ENCODE measurements at places on chromosomes 2 and 18. TPM values are rescaled to one million over a fixed set of nuclear protein-coding genes. Genes with fewer than 3 reads are reported as not detected.

Gene REG3G
- not detected for total RNA-seq

Gene REG3A
- not detected for total RNA-seq

DNA sequence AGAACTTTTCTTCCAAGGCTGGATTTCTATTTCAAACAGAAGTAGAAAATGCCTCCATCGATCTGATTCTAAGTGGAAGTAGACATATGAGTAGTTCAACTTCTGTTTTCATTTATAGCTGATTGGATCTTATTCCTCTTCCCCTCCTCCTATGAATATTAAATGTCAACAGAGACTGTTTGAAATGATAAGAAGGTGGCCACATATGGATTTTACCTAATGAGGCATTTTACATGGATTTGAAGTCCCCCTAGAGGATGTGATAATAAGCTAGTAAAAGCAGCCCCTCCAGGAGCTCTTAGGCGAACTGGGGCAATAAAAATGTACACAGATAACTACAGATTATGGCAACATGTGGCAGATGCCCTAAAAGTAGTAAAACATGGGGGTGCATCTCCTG, 71.0 kb downstream of the UPP2 start:
- no peak overlapping the region for H3K4me3 ChIP-seq
- no peaks in the 10 kb centered on the region for H3K4me1 ChIP-seq
- no peak overlapping the region for H3K27ac ChIP-seq
- no peak for DNase-seq

Gene FIGN
- total RNA-seq = 0.53 TPM

DNA sequence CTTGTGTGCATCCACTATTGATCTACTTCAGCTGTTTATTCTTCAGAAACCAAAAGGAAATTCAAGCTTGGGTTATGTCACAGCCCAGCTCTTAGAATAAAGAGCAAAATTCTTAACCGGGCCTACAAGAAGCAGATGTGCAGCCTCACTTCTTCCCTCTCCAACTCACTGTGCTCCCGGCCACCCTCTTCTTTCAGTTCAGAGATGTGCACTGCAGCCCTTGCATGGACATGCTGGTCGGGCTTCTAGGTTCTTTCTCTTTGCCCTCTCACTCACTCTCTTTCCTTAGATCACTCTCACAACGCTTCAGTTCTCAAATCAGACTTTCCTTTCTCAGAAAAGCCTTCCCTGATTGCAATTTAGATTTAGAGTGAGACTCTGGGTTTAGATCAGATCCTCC, 104.1 kb downstream of the CHN1 start:
- H3K27ac ChIP-seq = no peak overlapping the region
- no peaks in the 10 kb centered on the region for H3K27me3 ChIP-seq
- no peaks in the 10 kb centered on the region for H3K4me1 ChIP-seq
- no peak overlapping the region for H3K4me3 ChIP-seq
- no peaks in the 10 kb centered on the region for H3K36me3 ChIP-seq
- peak; percentile 28 for DNase-seq

Gene RBM45
- total RNA-seq = 12.5 TPM

DNA sequence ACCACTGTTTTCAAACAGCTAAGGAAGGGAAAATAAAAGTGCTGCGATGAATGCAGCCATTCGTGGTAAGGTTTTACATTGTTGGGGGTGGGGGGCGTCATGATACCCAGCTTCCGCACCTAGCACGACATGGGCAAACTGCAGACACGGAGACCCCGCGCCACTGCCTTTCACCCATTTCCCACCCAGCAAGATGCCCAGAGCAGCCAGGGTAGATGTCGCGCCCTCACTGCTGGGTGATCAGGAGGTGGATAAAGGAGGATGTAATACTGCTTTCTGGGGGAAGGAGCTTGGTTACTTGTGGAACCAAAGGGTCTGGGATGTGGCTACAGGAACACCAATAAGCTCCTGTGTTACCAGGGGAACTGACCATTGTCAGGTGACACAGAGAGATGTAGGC, 138.4 kb downstream of the ZNF516 start:
- H3K4me3 ChIP-seq = no peak overlapping the region
- DNase-seq = no peak
- peaks cover 7% of the 10 kb centered on the region for H3K4me1 ChIP-seq
- no peaks in the 10 kb centered on the region for H3K27me3 ChIP-seq

Gene POTEC
- not detected for total RNA-seq

- no peak overlapping the region for H3K4me3 ChIP-seq
- peaks cover 13% of the 10 kb centered on the region for H3K4me1 ChIP-seq
Measured at GRCh38 chr2:1224901-1225300, 188.4 kb upstream of the TPO start.

DNA sequence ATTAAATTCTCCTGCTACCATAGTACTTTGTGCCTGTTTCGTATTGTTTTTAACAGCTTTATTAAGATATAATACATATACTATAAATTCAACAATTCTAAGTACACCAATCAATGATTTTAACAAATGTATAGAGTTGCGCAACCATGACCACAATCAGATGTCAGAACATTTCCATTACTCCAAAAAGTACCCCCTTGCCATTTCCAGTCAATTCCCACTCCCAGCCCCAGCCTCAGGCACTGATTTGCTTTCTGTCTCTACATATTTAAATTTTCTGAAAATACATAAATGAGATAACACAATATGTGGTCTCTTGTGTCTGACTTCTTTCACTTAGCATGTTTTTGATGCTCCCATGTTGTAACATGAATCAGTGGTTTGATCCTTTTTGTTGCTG, 193.9 kb downstream of the FIGN start:
- no peak for DNase-seq
- no peaks in the 10 kb centered on the region for H3K36me3 ChIP-seq
- no peaks in the 10 kb centered on the region for H3K27me3 ChIP-seq
- H3K27ac ChIP-seq = no peak overlapping the region
- no peaks in the 10 kb centered on the region for H3K4me1 ChIP-seq

DNA sequence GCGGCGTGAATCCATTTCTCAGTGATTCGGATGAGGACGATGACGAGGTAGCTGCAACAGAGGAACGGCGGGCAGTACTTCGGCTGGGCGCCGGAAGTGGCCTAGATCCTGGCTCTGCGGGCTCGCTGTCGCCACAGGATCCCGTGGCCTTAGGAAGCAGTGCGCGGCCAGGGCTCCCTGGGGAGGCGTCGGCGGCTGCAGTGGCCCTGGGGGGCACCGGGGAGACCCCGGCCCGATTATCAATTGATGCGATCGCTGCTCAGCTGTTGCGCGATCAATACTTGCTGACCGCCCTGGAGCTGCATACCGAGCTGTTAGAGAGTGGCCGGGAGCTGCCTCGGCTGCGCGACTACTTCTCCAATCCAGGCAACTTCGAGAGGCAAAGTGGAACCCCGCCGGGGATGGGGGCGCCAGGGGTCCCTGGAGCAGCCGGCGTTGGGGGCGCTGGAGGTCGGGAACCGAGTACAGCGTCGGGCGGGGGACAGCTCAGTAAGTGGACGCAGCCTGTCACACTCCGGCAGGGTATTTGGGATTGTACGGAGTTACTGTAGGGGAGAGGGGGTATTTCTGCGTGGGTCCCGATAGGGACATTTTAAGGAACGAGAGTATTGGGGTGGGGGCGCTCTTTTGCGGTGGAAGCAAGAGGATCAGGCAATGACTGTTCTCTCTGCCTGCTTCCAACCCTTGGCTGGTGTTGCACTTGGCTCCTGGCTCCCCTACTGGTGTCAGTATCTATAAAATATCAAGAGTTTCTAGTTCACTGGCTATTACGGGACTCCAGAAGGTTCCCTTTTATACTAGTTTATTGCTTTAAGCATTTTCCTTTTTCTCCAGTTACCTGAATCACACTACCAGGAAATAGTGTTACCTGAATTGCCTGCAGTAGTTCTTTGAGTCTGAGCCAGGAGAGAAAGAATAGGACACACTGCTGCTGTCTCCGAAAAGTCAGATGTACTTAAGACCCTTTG, 772 bp downstream of the RELCH start:
- peaks cover 6% of the 10 kb centered on the region for H3K4me1 ChIP-seq
- H3K4me3 ChIP-seq = peak overlapping the region; percentile 96
- peak overlapping the region; percentile 79 for H3K27ac ChIP-seq

DNA sequence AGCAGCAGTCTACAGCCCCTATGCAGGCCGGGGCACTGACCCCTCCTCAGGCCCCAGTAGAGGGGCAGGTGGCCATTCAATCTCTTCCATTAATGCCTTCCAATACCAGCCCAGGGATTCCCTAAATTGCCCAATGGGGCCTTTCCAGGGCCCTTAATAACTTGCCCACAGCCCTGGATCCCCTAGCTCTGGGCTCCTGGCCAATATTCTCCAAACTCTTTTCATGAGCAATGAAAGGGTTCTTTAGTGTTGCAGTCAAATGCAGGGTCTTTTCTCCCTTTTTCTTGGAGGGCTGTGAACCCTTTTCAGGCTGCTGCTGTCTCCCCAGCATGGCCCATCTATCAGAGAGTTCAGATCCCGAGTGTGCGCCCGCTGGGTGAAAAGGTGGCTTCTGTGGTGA, 41.3 kb upstream of the SLC1A4 start:
- H3K27ac ChIP-seq = no peak overlapping the region
- peak; percentile 20 for DNase-seq
- no peak overlapping the region for H3K4me3 ChIP-seq
- H3K36me3 ChIP-seq = no peaks in the 10 kb centered on the region
- peaks cover 30% of the 10 kb centered on the region for H3K4me1 ChIP-seq

Gene SKOR2
- total RNA-seq = not detected

Gene TMEM163
- total RNA-seq = 0.66 TPM

DNA sequence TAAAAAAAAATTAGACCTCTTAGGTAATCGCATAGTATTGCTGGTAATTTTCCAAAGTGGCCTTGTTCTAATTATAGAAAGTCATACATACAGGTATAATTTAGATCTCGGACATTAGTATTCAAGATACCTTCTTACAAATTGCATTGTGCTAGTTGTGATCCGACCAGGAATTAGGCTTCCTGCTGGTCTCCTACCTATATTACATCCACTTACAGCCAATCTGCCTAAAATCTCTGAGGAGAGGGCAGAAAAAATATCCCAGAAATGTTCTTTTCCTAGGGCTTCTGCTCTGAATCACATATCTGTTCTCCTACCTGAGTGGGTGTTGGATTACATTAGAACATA, 314.7 kb upstream of the GULP1 start:
- no peaks in the 10 kb centered on the region for H3K27me3 ChIP-seq
- H3K36me3 ChIP-seq = no peaks in the 10 kb centered on the region
- DNase-seq = no peak

DNA sequence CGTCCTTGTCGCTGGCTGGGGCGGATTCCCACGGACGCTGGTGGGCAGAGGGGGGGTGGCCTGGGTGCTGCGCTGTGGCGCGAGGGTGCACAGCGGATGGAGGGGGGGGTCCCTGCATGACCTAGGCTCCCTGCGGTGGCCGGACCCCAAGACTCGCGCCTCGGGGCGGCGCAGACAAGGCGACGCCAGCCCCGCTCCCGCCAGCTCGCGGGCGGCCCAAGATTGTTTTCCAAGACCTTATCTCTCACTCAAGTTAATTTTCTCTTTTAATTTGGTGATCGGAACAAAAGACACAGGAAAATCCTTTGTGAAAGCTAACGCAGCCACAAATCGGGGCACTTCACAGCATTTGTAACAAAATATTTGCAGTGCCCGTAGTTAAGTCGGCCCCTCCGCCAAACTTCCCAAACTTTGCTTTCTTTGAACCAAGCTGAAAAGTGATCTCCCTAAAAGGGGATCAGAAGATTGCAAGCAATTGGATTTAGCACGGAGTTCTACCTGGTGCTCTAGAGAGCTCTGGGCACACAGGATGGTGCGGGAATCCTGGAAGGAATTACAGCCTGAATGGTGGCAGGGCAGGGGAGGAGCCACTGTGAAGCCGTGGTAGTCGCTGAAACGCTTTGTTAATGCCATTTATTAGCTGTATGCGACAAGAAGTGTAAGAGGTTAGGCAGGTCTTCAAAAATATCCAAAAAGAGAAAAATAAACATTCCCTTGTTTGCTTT, 4.8 kb upstream of the ID2 start:
- peaks cover 48% of the 10 kb centered on the region for H3K4me1 ChIP-seq
- peak; percentile 53 for DNase-seq
- no peaks in the 10 kb centered on the region for H3K36me3 ChIP-seq
- peak overlapping the region; percentile 44 for H3K4me3 ChIP-seq

Gene HNMT
- 37.7 TPM for total RNA-seq

- peak overlapping the region; percentile 79 for H3K27ac ChIP-seq
- H3K4me1 ChIP-seq = peaks cover 3% of the 10 kb centered on the region
- H3K27me3 ChIP-seq = no peaks in the 10 kb centered on the region
- peak; percentile 90 for DNase-seq
- no peaks in the 10 kb centered on the region for H3K36me3 ChIP-seq
Measured at GRCh38 chr18:59957957-59958356, 58.2 kb downstream of the PMAIP1 start.

DNA sequence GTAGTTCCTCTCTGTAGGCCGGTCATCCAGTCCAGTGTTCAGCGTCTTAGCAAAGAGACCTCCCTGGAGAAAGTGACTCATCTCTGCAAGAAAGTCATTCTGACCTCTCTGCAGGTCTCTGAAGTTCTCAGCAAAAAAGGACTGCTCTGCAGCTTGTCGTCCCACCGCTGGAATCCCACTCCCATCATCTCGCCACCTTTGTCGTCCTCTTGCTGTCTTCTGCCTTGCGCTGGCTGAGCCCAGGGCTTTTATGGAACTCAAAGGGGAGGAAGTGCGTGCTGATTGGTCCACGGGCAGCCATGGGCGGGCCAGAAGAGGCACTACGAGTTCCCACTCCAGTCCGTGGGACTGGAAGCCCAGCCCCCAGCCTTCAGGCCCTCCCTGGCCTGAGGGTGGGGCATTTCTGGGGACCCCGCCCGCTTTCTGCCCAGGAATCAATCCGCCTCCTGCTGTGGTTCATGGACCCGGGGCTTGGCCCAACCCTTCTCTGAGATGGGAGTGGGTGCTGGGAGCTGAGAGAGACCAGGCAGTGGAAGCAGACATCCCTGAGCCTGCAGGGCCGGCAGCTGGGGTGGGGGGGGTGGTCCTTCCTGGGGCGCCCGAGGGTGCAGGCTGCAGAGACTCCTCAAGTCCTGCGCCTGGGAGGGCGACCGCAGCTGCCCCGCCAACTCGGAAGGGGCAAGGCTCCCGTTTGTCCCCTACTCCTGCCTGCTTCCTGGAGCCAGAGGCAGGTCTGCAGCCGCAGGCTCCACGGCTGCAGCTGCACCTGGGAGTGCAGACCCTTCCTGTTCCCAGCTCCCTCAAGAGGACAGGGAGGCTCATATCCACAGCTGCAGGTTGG, 660.7 kb upstream of the RAB6C start:
- no peaks in the 10 kb centered on the region for H3K36me3 ChIP-seq
- no peak for DNase-seq
- H3K4me3 ChIP-seq = no peak overlapping the region
- no peaks in the 10 kb centered on the region for H3K27me3 ChIP-seq
- H3K27ac ChIP-seq = no peak overlapping the region

DNA sequence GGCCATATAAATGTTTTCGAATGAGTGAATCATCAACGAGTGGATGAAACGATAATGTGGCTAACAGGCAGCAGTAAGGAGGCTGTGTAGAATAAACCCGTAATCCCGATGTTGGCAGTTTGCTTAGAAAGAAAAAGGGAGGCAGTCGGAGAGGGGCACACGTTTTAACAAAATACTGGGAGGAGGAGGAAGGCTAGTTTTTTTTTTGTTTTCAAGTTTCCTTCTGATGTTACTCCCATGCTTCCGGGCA, 476 bp upstream of the MSH2 start:
- H3K4me1 ChIP-seq = peaks cover 13% of the 10 kb centered on the region
- H3K27ac ChIP-seq = peak overlapping the region; percentile 48
- H3K4me3 ChIP-seq = peak overlapping the region; percentile 91
- peaks cover 4% of the 10 kb centered on the region for H3K36me3 ChIP-seq

Gene TXNDC2
- total RNA-seq = 0.04 TPM

GRCh38 chr2:10785260-10785659, 27.3 kb downstream of the PDIA6 start:
- H3K4me3 ChIP-seq = no peak overlapping the region
- no peaks in the 10 kb centered on the region for H3K27me3 ChIP-seq
- no peak for DNase-seq
- H3K27ac ChIP-seq = no peak overlapping the region
- H3K4me1 ChIP-seq = no peaks in the 10 kb centered on the region

Gene SEMA4C
- total RNA-seq = 26.3 TPM

Gene POTEJ
- 0.04 TPM for total RNA-seq

Gene SCN9A
- 5.2 TPM for total RNA-seq

Gene DUSP19
- total RNA-seq = 2.7 TPM

All from muscle of leg (tissue), 16 donors.